Cardiac septum (tissue), 1 donor: ENCODE measurements at places on chromosomes 13 and 19. TPM values are rescaled to one million over a fixed set of nuclear protein-coding genes. Genes with fewer than 3 reads are reported as not detected.

FGF21 gene
- total RNA-seq: not detected

C19orf44 gene
- total RNA-seq: 3.1 TPM

LSR gene
- 3.4 TPM for total RNA-seq

OR10H1 gene
- not detected for total RNA-seq

ZNF492 gene
- 0.13 TPM for total RNA-seq

FXYD7 gene
- total RNA-seq: not detected

FARP1 gene
- total RNA-seq: 71.3 TPM

LYPD5 gene
- total RNA-seq: 1.3 TPM

ASPDH gene
- not detected for total RNA-seq

ZNF527 gene
- total RNA-seq: 6.7 TPM

NXNL1 gene
- 0.59 TPM for total RNA-seq

ATP8A2 gene
- total RNA-seq: 0.08 TPM

KIR2DL3 gene
- not detected for total RNA-seq

C19orf18 gene
- 2.5 TPM for total RNA-seq

NTN5 gene
- not detected for total RNA-seq

CLEC17A gene
- not detected for total RNA-seq

ANGPTL8 gene
- not detected for total RNA-seq

EDDM13 gene
- not detected for total RNA-seq

GPR4 gene
- total RNA-seq: 6.9 TPM

ZNF534 gene
- total RNA-seq: 0.73 TPM

ZNF667 gene
- 4.5 TPM for total RNA-seq

HRC gene
- total RNA-seq: 907 TPM

UBL5 gene
- total RNA-seq: 422 TPM

CAB39L gene
- total RNA-seq: 9.8 TPM

CEACAM4 gene
- 0.51 TPM for total RNA-seq

DOHH gene
- total RNA-seq: 11.1 TPM

PTGER1 gene
- total RNA-seq: not detected

CD177 gene
- total RNA-seq: 1.4 TPM

HNRNPL gene
- total RNA-seq: 136 TPM
